ENCODE measurements at places on chromosomes 1 and 21.

DNA sequence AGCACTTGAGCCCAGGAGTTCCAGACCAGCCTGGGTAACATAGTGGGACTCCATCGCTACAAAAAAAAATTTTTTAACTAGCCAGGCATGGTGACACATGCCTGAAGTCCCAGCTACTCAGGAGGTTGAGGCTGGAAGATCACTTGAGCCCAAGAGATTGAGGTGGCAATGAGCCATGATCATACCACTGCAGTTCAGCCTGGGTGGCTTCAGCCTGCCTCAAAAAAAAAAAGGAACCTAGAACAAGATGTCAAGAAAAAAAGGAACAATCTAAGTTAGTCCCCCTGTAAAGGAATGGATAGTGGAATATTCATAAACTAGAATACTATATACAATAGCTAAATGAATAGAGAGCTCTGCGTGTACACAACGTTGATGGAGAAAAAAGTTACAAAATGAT lies 14.4 kb downstream of the NSL1 start:
- DNase-seq, result no peak

DNA sequence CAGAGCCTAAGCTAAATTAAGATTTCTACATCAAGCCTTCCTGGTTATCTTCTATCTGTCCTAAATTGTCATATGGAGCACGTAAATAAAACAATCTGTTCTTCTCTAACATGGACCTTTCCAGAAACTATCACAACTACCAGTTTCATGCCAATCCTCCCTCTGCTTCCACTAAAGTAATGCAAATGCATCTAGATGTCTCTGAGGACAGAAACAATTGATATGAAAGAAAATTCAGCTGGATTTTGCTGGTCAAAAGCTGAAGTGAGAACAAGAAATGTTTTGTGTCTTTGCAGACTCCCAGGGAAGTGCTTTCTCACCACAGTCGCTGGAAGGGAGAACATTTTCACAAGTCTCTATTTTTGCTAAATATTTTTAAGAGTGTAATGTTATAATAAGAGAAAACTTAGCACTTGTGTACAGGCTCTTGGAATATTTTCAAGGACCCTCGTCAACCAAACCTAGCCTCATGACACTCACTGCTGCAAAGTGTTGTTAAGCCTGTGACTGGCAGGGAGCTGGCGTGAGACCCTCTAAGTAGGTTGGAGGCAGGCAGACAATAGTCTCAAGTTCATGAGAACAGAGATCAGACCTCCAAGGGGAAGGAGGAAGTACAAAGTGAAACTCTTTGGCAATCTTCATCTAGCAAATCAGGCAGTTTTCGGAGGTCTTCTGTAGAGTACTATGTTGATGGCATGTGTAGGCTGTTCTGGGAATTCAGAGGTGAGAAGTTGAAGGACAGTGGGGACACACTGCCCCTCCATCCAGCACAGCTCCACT lies 38.8 kb downstream of the DNASE2B start:
- no peak for DNase-seq

GRCh38 chr1:39561279-39561678 lies 15.3 kb downstream of the PABPC4 start:
- no peak for DNase-seq

- DNase-seq, result no peak
Measured at GRCh38 chr1:49351768-49352167, 575.1 kb upstream of the BEND5 start.

DNA sequence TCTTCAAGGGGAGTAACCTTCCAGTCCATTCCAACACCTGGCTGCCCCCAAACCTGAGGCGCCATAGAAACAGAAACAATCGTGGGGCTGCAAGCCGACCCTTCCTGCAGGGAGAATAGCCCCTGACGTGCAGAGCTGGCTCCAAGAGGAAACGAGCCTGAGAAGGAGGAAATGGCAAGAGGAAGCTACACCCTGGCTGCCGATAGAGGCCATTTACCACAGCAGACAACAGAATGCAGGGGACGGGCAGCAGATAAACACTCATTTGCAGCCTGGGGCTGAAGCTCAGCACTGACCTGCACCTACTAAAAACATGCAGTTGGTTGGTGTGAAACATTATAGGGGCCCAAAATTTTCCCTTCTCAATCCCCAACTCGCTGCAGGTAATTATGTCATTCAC lies 8.7 kb upstream of the TDRD10 start:
- no peak for DNase-seq

DNA sequence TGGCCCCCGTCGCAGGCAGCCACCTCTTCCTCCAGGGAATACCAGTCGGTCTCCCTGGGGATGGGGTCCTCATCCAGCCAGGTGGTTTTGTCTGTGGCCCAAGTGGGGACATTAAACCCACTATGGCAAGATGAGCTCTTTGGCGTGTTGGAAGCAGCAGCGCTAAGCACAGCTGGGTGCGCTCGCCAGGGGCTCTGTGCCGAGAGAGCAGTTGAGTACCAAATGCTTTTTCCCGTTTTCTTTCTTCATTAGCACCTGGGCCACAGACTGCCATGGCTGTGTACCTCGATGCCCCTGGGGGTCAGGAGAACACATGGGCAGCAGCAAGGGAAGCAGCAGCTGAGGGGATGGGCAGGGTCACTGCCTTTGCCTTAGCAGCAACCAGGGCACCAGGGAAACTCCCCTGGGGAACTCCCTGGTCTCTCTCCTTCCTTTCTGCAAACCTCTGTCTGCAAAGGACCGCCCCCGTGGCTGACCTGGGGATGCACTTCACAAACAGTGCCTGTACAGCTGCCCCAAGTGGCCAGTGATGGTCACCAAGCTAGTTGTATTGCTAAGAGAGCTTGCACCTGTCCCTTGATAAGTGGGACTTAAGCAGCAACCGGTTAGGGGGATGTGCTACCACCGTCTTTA lies 31.1 kb downstream of the EDARADD start:
- DNase-seq, result no peak

DNA sequence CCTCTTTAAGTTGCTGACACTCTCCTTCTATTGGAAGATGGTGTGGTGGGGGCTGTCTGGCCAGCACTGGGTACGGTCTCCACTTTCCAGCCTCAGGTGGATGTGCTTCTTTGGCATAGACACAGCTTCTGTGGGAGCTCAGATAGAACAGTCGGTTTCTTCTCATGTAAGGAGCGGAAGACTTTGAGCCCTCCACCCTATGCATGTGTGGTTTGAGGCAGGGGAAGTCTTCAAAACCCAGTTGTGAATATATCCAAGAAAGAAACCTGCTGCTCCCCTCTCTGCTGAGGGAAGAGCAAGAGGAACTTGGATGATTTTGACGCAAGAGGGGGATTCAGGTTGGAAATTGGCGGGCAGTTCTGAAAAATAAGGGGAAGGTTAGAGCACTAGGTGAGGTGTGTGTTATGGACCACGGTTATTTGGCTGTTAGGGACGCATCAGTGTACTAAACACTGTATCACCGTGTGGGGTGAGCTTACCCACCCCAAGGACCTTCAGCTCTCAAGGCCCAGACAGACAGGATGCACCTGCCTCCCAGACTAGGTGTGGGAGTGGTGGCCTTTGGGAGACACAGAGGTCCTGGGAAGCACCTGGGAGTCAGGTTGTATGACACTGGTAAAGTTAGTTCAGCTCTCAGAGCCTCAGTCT lies 36.2 kb downstream of the IL6R start:
- DNase-seq, result no peak

- no peak for DNase-seq
Measured at GRCh38 chr1:29784276-29785136, 548.2 kb downstream of the PTPRU start.

GRCh38 chr21:34340061-34340460 lies 23.7 kb upstream of the KCNE2 start:
- DNase-seq, result no peak

DNA sequence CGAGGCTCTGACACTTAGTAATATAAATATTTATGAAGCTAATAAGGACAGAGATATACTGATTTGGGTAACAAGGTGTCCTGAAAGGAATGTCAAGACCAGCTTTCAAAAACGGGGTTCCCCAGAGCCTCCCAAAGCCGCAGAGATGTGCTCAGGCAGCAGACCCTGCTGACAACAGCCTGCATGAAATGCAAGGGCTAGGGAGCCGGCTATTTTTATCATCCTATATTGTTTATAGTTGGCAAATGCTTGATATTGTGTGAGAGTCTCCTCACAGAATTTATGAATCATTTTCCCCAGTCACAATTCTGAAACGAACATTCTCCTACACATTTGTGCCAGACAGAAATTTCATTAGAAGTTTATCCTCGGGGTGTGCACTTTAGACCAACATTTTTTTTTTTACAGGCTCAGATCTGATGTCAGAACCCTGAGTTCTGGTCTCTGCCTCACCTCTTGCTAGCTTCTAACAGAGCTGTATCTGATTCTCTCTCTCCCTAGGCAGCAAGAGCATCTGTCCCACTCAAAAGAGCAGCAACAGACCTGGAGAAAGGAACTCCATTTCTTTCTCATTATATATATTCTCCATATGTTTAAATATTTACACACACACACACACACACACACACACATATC lies 302.3 kb upstream of the PLD5 start:
- no peak for DNase-seq

GRCh38 chr1:247408100-247408499 lies 7.9 kb upstream of the NLRP3 start:
- DNase-seq, result no peak

GRCh38 chr1:211938561-211938997 lies 96.8 kb downstream of the INTS7 start:
- DNase-seq, result no peak

DNA sequence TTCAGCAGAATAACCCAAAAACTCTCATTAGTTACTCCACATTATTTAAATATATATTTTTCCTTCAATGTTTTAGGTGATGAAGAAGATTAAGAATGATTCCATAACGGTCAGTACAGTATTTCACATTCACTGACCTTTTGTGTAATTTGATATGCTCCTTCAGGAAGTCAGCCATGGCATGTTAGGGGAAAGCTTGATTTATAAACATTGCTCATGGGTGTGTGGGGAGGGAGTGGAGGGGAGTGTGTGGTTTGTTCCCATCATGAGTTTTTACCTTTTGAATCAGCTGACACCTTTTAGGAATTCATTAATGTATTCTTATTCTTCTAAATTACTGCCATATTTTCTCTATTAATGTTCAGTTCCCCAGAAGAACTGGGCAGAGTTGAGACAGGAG lies 240.2 kb downstream of the ATG4C start:
- no peak for DNase-seq

DNA sequence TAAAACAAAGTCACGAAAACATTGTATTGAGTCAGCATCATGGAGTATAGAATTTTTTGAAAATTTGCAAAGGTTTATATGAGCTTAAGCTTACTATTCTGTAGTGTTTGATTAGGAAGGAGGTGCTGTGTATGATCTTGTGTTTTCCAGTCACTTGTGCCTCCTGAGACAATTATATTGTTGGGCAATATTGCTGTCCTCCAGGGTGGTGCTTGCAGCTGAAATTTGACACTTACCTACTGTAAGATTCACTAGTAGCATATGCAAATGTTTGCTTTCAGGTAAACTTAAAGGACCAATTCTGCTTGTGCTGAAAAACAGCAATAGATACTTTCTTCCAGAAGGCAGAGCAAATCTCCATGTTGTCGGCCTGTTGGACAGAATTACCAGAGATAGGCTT lies 268.0 kb downstream of the TGFB2 start:
- no peak for DNase-seq

Data from EH (cell line).